ENCODE measurements at places on chromosomes 16 and 17.

GRCh38 chr17:77916703-77917481 lies 41.6 kb upstream of the TNRC6C start:
- no peak for DNase-seq

DNA sequence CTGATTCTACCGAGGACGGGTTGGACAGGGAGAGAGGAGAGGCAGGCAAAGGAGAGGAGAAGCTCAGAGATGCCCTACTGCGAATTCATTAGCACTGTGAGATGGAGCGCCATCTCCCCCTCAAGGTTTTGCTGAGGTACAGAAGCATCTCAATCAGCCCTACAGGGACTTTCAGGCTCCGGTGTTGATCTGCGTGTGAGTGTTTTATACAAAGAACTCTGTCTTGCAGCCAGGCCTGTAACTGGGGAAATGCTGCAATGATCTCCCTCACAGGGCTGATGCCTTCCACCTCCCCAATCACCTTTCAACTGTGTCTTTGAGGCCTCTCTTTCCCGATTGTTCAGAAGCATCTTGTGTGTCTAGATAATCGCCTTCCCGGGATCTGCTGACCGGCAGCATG lies 74.8 kb downstream of the IRX6 start:
- no peak for DNase-seq

DNA sequence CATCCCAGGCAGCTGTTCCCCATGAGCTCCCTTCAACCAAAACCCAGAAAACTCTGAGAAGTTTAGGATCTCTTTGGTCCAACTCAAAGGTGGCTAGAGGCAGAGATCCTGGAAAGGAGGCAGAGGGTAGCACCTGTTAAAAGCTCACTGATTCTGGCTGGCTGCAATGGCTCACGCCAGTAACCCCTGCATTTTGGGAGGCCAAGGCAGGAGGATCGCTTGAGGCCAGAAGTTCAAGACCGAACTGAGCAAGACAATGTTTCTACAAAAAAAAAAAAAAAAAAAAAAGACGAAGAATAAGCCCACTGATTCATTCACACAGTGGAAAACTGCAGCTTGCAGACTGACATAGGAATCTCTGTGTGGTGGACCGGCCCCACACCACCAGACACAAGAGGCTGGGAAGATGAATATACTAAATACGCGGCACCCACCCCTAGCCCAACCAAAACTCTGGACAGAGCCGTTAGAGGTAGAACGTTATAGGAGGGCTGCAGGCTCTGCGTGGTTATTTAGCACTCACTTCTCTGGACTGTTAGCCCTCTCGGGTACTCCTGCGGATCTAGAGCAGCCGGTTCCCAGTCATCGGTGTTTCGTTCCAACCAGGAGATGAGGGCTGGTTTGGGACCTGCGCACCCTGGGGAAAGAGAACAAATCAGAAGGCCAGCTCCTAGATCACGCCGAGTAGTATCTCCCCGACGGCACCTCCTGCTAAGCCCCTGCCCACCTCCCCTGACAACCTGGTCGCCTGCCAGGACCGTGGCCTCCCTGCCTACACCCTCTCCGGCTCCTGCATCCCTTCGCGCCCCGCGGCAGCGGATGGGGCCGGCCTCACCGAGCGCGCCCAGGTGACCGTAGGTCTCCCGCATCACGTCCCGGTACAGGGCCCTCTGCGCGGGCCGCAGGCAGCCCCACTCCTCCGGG lies 925 bp downstream of the ZNF689 start:
- DNase-seq: peak; percentile 10

GRCh38 chr16:3878610-3879009 lies 1.9 kb downstream of the CREBBP start:
- DNase-seq: no peak

DNA sequence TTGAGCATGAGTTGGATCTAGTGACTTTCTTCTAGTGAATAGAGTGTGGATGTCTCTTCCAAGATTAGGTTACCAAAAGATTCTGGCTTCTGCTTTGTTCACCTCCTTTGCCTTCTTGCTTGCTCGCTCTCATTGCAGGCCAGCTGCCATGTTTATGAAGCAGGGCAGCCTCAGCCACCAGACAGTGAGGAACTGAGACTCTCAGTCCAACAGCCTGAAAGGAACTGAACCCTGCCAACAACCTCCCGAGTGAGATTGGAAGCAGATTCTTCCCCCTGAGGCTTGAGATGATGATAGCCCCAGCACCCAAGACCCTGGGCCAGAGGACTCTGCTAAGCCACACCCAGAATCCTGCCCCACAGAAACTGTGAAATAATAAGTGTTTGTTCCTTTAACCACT lies 48.4 kb downstream of the NOG start:
- DNase-seq: no peak

DNA sequence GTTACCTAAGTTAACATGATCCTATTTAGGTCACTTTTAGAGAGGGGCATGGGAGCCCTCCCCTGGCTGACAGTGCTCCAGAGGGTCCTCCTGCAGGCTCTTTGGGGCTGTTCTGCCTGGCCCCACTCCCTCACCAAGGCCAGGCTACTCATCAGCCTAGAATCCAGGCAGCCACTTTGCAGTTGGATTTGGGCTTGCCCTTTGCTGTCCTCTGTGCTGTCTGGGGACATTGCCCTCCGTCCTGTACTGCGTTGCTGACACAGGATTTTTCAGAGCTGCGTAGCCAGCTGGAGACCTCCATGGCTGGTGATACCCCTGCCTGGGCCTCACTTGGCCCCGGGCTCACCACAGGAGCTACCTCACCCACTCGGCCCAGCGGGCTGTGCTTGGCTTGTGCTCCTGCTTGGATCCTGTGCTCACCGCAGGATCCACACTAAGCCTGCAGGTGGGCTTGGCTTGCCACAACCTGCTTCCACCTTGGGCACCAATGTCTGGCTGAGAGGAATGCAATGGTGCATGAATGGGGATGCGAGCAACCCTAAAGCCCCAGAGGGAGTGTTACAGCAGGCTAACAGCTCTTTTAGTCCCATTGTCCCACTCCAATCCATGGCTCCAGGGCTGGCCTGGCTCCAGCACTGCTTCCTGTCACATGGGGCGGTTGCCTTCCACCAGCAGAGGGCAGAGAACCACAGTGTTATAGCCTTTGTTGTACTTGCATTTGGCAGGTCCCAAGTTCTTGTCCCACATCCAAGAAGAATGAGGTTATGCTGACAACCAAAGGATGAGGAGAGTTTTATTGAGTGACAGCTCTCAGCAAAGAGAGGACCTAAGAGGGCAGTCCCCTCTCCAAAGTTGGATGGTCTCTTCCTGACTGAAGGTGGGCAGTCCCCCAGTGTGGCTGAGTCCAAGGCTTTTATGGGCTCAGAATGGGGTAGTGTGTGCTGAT lies 21.5 kb downstream of the CCL4 start:
- no peak for DNase-seq

DNA sequence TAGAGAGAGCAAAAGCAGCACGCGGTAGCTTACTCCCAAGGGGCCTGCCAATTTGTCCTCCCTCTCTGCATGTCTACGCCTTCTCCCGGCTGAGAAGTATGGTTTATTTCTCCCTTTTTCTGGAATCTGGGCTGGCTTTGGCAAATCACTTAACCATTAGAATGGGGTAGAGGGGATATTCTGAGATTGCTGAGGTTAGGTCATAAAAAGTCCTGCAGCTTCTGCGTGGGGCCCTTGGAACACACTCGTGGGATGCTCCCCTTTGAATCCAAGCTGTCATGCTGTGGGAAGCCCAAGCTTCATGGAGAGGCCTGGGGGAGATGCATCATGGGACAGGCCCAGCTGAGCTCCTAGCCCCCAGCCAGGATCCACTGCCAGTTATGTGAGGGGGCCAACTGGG lies 403.6 kb upstream of the MAF start:
- DNase-seq: no peak

- no peak for DNase-seq
These were observed 19.1 kb downstream of the C16orf95 start for GRCh38 chr16:87297918-87298631.

DNA sequence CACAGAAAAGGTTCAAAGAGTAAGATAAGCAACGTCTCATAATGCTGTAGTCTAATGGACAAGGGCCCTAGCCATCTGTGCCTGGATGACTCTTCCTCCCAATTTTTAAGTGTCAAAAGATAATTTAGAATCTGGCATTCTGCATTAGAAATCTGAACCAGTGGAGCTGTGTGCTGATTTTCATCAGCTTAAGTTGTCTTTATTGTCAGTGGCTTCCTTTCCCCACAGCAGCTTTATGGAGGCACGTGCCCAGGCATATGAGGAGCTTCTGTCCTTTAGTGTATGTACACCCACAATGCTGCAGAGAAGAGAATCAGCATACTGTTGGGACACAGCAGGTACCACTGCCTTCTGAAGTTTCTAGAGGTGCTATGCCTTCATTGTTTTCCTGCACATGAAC lies 37.9 kb downstream of the HEATR6 start:
- DNase-seq: no peak

DNA sequence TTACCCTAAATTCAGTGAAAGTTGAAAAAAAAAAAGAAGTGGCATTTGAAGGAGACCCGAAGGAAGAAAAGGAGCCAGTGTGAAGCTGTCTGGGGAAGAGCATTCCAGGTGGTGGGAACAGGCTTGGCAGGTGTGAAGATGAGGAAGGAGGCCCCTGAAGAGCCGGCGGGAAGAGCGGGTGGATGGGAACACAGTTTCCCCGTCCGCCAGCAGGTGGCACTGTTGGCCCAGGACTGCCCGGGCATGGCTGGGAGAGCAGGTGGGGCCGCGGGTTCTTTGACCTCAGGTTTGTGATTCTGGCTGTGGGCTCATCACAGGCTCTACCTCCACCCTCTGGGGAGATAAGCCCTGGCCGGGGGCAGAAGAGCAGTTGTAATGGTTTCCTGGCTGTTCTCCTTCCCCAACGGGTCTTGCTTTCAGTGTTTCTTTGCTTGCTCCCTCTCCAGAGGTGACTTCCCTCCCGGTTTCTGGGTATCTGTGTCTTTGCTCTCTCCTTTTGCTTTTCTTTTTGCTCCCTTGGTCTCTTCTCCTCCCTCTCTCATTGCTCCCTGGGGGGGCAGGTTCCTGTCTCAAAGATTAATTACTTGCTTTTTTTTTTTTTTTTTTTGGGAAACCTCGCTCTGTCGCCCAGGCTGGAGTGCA lies 32.3 kb downstream of the RAP1GAP2 start:
- DNase-seq: peak; percentile 24

DNA sequence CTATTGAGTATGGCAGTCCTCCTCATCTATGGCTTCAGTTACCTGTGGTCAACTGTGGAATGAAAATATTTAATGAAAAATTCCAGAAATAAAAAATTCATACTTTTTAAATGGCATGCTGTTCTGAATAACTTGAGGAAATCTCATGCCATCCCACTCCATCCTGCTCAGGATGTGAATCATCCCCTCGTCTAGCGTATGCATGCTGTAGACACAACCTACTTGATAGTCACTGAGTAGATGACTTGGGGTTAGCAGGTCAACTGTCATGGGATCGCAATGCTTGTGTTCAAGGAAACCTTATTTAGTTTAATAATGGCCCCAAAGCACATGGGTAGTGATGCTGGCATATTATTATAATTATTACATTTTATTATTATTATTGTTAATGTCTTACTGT lies 4.8 kb upstream of the VAC14 start:
- DNase-seq: no peak

DNA sequence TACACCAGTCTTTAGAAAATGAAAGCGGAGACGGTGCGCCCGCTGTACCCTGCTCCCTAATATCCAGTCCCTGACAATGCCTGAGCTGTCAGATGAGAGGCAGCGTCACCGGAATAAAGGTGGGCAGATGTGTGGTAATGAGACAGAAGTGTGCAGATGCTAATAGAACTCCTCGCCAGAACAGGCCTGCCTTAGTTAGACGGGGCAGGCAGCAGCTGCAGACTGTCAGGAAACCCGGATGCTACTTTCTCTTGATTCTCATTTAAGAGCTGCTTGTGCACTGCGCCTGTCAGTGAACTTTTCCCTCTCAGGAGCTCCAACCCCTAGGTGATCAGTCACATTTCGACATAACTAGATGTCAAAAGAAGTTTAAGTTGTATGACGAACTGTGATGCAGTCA lies 221.8 kb upstream of the IRX3 start:
- no peak for DNase-seq

- DNase-seq: no peak
These were observed 33.1 kb downstream of the ARL4D start for GRCh38 chr17:43431714-43432523.

DNA sequence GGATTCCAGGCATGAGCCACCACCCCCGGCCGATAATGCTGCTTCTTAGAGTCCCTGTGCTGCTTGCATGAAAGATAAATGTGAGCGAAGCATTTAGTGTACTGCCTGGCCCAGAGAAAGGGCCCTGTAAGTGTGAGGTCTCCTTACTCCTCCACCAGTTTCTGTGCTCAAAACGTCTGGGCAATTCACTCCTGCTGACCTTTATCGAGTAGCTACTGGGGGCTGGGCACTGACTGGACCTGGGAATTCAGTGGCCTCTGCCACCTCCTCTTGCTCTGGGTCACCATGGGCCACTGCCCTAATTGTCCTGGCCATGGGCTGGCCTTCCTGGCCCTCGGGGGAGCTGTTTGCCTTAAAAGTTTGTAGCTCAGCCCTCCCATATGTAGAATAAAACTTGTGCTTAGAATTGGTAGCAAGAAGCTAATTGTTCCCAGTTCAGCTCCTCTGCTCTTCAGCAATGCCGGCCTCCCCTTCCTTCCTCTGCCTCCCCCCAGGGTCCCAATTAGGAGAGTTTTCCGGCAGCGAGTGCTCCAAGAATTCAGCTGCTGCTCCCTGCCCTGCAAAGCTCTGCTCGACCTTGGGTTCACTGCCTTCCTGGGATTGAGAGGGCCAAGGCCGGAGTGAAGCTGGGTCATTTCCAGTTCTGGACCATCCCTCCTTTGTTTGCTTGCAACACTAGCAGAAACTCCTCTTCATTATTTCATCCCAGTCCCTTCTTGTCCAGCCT lies 98.9 kb upstream of the CDC42EP4 start:
- no peak for DNase-seq

DNA sequence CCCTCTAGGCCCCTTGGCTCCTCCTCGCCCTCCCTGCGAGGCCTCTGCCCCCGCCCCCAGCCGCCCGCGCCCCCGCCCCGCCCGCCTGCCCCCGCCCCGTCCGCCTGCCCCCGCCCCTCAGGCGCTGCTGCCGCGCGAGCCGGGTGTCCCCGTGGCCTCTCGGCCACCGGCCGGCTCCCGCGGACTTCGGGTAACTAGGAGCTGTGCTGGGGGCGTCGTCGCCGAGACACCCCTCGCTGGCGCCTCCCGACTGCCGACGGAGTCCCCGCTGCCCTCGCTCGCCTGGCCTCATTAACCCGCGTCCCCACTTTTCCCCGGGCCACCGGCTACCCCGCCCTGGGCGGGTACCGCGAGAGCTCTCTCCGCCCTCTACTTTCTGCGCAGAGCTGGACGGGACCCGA lies at the start of gene TLCD1:
TSS of gene TLCD1 (minus strand) at position 8 of the 401 bp plus-strand sequence. CDS start 136 bp downstream, outside the sequence.
- DNase-seq: no peak

DNA sequence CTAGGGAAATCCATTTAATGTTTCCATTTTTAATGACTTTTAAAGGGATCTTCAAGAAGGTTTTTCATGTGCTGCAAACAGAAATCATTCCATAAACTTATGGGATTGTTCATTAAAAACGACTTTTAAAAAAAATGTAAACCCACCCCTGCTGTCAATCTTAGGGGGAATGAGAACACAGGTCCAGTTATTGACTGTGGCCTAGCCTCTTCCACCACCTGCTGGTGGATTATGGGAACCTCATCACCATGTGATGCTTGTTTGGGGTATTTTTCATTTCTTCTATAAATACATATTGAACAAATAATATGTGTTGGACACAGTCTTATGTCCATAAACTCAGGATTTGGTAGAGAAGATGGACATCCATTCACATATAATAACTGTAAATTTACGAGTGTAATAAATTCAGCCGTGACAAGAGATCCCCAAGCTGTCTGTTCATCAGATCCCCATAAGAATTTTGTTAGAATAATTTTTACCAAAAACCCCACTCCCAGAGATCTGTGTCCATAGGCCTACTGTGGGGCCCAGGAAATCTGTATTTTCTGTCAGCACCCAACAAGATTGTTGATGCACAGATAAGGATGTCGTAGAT lies 42.0 kb upstream of the TMC5 start:
- DNase-seq: no peak

Data from stimulated activated CD8-positive, alpha-beta memory T cell treated with anti-CD3 and anti-CD28 coated beads, Interleukin-4, amount 100 ng/mL, for 4 hours (primary cell).